ENCODE measurements at places on chromosomes 1 and 21. TPM values are rescaled to one million over a fixed set of nuclear protein-coding genes. Genes with fewer than 3 reads are reported as not detected.

The FMO4 gene
- 1.0 TPM for total RNA-seq

The LIN28A gene
- total RNA-seq: 1,538 TPM

DNA sequence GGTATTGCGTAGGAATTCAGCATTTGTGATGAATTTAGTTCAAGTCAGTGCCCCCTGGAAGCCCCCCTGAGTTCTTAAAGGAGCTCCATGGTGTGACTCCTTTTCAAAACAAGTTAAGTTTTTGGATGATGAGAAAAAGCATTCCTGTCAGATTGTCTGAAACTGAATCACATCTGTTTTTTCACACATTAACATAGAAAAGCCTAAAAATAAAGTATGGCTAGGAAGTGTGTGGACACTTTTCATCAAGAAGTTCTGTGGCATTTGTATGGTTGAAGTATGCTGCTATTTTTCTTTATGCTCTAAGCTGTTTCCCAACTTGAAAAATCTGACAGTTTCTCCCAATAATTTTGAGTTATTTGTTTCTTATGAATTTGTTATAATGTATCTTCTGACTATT, 33.7 kb downstream of the PRDM2 start:
- no peak for DNase-seq

DNA sequence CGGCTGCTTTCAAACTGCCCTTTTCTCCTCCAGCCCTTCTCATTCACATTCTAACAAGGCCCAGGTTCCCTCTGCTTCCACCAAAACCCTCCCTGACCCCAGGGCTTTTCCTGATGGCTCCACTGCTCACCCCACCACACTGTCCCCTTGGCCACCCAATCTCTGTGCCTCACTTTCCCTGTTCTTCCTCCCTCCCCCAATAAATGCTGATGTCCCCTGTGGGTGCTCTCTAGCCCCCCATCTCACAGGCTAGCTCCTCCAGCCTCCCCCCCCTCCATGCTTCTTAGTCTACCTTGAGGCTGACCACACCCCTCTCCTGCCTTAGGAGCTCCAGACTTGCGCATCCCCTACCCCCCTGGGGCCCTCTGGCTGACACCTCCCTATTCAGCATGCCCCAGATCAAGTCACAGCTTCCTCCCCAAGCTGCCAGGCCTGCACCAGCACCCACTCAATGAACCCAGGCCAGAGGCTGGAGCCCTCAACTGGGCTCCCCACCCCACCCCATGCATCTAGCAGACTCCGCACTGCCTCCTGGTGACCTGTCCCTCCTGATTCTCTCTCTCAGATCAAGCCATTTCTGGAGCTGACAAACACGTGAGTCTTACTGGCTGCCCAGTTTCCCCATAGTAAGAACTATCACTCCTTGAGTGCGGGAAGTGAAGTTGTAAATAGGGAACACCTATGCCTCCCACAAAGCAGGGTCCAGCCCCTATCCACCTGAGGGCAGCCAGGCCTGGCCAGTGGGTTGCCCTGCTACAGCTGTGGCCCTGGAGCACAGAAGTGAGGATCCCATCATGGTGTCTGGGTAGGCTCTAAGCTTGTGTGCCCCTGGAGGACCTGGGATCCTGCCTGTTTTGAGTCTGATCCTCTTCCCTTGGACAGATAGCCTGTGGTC, 117.9 kb downstream of the DMRTB1 start:
- DNase-seq: peak; percentile 48

DNA sequence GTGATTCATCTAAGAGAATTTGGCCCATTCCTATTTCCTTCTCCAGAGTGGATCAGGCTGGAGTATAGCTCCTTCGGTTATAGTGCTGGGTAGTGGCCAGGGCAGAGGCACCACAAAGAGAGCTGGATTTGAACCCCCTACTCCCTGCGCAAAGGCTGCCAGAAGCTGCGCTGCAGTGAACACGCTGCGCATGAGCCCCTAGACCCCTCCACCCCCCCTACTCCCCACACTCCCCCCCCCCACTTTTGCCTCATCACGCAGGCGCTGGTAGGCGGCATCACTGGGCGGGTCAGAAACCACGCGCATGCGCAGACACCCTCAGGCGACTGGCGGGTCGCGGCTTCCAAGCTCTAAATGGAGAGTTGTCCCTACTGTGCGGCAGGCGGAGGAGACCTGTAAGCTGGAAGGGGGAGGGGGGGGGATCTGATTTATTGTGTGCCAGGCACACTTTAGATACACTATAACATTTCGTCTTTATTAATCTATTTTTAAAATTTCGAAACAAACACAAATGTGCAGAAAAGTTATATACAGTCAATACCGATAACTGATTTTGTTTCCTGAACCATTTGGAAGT, 38.7 kb upstream of the HMGN1 start:
- DNase-seq: peak; percentile 96

GRCh38 chr21:34009193-34009592, 64.2 kb upstream of the MRPS6 start:
- DNase-seq: no peak

GRCh38 chr21:44354775-44355771, 1.7 kb downstream of the TRPM2 start:
- no peak for DNase-seq

- no peak for DNase-seq
Observed at GRCh38 chr1:179034720-179035119, 9.0 kb downstream of the FAM20B start.

DNA sequence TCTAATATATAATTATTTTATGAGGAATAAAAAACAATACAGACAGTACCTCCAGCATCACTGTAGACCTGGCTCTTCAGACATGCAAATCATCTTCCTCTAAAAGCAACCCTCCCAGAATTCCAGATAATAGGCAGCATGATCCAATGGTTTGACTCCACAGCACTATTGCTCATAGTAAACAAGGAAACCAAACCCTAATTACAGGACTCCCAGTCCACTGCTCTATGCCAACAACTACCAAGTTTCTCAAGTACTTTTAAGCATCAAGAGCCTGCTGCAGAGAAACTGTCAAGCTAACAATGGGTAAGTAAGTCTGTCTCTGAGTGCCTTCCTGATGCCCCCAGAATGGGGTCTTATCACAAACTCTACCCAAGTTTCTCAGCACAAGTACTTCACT, 57.2 kb downstream of the EYA3 start:
- no peak for DNase-seq

GRCh38 chr1:66438501-66438900, 95.5 kb upstream of the SGIP1 start:
- DNase-seq: no peak

DNA sequence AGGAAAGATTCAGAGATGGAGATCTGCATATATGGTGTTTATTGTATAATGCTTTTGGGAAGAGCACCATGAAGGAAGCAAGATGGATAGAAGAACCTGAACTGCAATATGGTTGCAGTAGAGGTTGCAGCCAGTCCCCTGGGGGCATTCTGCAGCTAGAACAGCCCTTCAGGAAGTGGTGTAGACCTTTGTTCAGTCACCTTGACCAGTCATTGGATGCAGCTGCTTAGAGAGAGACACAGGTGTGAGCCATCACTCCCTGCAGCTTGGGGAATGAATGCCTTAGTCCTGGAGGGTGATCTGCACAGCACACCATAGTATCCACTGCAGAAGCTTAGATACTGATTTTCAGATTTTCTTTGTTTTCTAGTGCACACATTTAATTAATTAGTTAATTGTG, 42.3 kb downstream of the NEK7 start:
- peak; percentile 14 for DNase-seq

DNA sequence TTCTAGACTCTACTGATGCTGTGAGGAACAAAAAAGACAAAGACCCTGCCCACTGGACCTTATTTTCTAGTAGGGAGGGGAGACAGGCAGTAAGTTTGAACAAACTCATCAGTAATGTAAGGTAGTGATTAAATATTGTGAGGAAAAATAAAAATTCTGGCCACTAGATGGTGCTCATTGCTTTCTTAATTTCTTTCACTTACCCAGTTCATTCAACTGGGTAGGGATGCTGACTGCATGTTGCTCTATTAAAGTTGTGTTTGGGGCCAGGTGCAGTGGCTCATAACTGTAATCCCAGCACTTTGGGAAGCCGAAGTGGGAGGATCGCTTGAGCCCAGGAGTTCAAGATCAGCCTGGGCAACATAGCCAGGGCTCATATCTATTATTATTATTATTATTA, 6.3 kb upstream of the KYAT3 start:
- peak; percentile 85 for DNase-seq
